ENCODE measurements at places on chromosomes 6 and 20.

DNA sequence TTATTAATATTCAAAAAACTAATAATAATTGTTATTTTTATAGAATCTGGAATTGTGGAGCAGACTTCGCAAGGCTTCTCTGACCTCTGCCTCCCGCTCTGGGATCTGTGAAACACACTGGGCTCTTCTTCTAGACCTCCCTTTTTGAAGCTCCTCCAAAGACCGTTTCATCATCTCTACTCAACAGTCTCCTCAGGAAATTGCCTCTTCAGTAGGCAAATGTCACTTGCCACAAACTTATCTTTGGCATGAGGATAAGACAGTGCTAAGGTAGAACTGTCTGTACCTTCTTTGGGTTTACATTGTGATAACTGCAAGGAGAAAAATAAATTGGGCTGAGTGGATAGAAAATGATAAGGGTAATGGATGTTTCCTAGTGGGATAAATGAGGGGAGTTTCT lies 2.3 kb upstream of the MAS1L start:
- no peak for DNase-seq

DNA sequence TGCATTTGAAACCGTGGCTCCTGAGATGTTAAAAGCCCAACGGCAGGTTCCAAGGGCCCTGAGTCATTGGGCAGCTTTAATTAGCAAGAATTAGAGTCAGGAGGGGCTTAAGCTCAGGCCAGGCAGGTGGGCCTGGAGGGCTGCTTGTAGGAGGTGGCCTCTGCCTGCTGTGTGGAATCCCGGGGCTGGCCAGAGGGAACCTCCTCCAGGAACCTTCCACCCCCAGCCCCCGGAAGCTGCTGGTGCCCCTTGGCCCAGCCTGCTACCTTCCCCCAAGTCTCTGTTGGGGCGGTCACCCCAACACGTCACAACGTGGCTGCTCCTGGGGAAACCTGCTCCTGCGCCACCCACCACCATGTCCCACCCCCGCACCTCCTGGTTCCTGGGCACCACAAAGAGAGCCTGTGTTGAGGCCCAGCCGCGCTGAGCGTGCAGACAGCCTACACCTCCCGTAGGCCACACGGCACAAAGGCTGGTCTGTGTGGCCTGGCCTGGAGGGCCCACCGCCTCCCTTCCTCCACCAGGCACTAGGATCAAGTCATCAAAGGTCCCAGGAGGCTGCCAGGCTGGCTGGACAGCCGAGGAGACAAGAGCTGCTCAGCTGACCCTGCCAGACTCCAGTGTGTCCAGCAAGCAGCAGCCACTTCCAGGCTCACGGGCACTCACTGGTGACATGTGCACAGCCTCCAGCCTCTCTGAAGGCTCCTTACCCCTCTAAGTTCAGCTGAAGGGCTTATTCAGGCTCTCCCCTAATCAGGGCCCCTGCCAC lies 86.3 kb downstream of the SNX5 start:
- no peak for DNase-seq

GRCh38 chr6:45478240-45478639 lies 100.5 kb upstream of the SUPT3H start:
- DNase-seq = no peak

GRCh38 chr6:16909658-16910360 lies 148.5 kb upstream of the ATXN1 start:
- no peak for DNase-seq

DNA sequence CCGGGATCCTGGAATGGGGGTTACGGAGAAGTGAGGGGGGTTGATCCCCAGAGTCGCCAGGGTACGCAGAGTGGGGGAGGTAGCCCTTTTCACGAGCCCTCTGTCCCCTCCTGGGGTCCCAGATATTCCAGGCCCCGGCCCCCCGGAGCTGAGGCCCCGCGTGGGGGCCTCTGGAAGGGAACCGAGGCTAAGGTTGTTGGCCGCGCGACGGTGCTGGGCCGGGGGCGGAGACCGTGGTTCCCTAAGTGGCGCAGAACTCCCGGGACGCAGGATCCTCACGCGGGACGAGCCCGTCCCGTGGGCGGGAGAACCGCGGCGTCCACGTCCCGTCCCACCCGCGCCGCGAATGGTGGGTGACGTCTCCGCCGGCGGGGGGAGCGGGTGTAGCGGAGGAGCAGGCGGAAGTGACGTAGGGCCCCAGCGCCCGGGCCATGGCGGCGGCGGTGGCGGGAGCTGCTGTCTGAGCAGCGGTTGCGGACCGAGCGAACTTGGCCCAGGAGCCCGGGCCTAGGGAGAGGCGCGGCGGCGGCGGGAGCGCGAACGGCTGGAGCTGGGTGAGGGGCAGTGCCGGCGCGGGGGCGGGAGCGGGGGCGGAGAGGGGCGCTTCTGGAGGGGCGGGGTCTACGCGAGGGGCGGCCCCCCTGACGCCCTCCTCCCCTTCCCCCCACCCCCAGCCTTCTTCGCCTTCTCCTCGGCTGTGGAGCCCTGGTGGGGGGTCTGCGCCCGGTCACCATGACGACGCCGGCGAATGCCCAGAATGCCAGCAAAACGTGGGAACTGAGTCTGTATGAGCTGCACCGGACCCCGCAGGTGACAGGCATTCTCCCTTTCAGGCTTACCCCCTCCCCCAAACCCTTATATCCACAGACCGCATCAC lies at the start of gene RING1:
TSS of gene RING1 (plus strand) at position 410 of the 877 bp plus-strand sequence. CDS start at position 733, 323 bp downstream.
- DNase-seq = peak; percentile 61

DNA sequence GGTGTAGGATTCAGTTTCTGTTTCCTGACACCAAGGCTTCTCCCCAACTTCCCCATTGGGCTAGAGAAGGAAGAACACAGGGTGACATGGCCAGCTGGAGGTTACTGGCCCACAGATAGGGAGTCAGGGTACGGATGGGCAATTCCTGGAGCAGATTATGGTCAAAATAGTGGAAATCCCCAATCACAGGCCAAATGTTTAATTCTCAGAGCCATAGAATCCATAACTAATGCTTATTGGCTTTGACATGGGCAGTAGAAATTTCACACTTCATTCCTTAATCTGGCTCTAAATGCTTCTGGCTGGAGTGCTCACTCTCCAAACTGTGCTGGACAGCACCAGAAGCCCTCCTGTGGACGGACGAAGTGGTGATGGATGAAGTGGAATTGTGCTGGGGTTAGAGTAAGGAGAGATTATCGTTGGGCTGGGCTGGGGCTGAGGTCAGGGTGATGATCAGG lies 887 bp downstream of the SIGLEC1 start:
- no peak for DNase-seq
